Ascending aorta (tissue), 2 donors: ENCODE measurements at places on chromosomes 12 and 14.
A peak's percentile ranks its signal among the peaks of the same experiment; 100 is the strongest.

- DNase-seq: no peak
These were observed 104.8 kb downstream of the KIF26A start for GRCh38 chr14:104243200-104243599.

DNA sequence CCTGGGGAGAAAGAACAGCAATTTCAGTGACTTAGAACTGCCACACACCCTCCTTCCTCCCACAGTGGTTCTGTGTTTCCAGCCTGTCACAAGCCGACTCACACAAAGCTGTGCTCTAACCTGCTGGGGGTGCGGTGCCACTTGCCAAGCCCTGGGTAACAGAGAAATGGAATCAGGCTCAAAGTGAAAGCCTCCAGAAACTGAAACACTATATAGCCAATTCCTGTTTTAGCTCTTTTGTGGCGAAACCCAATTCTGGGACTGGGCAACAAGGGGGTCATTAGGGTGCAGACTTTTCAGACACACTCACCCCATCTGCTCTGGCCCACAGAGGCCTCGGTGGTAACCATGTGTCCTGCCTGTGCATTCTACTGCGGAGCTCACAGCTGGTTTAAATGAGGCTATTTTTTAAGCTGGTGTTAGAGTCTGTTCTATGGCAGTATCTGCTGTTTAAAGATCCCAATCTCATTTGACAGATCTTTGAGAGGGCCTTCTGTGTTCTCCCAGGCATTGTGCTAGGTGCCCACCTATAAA lies 15.2 kb upstream of the ACTR6 start:
- no peak for DNase-seq

GRCh38 chr12:49293056-49293956 lies 1.6 kb upstream of the PRPH start:
- DNase-seq: peak; percentile 15

DNA sequence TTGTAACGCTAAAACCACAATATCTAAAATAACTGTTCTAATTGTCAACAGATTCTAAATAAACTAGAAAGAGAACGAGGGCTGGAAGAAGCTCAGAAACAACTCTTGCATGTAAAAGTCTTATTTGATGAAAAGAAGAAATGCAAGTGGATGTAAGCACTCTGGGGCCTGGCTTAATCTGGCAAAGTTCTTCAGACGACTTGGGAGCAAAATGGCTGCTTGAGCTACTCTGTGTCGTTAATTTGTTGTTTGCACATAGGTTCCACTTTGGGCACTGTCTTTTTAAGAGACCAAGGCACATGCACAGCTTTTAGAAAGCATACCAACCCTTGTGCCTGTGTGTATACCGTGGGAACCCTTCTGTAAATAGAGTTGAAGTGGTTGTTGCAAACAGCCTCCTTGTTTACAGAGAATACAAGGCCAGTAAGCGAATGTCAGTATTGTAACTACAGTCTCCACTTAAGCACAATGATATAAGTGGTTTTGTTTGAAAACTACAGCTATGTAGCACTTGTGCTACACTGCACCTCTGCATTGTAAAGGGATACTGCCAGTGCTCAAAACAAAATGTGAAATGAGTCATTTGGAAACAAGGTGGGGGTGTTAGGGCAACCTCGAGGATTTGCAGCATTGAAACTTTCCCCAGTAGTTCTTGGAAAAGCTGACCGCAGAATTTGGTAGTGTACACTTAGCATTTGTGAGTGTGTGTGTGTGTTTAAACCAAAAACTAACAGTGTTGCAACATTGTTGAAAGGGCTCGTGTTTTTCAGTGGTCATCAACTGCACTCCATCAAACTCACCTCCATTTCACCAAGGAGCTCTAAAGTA lies 154.3 kb downstream of the CEP83 start:
- no peak for DNase-seq

- no peak for DNase-seq
These were observed 8.6 kb downstream of the ASB2 start for GRCh38 chr14:93967637-93968250.

DNA sequence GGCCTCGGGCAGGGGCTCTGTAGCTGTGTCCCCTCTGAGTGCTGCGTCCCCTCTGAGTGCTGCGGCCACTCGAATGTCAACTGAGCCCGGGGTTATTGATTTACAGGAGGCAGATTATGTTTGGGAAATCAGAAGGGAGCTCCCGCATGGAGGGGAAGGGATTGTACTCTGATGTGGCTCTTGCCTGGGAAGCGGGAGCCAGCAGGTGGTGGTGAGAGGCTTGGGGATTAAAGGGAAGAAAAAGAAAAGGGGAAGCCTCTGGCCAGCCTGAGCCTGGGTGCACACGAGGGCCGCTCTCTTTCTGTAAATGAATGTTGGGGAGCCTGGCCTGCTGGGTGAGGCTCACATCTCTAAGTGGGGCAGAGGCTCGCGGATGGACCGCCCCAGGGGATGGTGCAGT lies 143.7 kb downstream of the AACS start:
- DNase-seq: no peak

DNA sequence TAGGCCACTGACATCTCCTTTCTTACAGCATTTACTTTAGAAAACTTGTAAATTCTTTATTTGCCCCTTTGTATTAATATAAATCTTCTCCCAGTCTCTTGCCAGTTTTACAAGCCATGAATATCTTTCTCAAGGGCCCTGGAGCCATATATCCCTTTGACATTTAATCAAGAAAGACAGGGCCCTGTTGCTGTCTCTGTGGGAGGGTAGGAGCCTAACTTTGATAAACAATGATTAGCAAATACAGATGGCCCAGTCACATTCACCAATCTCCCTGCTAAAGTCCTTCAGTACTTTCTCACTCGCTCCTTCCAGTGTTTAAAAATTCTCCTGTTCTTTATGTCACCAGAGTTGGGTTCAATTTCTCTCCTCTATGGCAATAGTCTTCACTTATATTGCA lies 479.8 kb upstream of the USP15 start:
- no peak for DNase-seq

GRCh38 chr14:27305441-27305945 lies 707.7 kb upstream of the NOVA1 start:
- DNase-seq: no peak

DNA sequence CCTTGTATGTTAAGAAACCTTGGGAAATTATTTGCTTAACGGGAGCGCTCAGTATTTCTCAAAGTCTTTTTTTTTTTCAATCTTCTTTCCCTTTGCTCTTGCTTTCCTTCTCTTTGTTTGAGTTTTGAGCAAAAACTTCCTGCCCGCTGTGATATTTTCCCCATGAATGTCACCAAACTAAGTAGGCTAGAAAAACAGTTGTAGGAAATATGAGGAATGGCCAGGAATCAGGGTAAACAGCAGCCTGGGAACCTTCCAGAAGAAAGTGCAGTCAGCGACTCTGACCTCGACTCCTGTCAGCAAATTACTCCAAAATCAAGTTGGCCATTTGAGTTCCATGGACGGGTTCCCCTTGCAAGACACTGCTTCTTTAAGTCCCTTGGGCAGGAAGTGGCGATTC lies 11.6 kb upstream of the RFLNA start:
- no peak for DNase-seq

GRCh38 chr14:75267141-75267721 lies 11.4 kb upstream of the FOS start:
- DNase-seq: no peak

DNA sequence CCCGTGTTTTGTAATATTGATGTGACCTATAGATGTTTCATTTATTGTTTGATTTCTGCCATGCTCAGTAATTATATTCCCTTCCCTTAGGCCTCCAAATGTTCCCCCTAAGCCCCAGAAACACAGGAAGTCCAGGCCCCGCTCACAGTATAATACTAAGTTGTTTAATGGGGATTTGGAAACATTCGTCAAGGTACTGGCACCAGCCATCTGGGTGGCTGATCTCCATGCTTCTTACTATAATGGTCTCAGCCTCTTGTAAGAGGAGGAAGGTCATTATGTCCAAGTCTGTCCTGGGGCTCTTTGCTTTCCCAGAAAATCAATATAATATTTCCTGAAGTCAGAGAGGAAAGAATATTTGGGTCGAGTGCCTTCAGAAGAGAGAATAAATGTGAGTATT lies 130.9 kb downstream of the KICS2 start:
- no peak for DNase-seq

GRCh38 chr14:101494826-101495225 lies 66.5 kb upstream of the DIO3 start:
- DNase-seq: no peak

DNA sequence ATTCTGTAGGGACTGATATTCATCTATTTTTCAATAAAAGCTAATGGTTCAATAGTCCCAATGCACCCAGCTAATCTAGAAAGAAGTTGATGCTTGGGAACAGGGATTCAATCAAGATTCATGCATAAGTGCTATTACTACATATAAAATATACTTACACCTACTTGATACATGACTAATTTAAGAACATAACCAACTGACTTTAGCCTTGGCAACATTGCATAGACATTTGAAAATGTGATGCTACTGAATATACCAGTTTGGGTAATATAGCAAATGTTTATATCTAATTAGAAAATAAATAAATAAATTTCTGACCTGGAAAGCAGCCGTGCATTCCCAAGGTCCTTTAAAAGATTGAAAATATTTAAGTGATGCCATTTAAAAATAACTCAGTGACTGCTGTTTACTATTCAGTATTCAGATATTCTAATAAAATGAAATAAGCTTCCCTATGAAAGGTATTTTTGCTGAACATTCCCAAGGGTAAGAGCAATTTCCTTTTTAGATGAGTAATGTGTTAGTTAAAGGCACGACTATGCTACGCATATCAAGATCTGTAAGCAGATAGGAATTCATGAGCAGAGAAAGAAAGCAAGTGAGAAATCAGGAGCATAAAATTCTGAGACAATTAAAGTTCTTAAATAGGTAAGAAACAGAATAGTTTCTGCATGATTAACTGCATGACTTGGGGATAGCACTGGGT lies 160.6 kb upstream of the SYT1 start:
- no peak for DNase-seq

- DNase-seq: no peak
These were observed 680 bp downstream of the NECAP1 start for GRCh38 chr12:8082808-8083100.

- no peak for DNase-seq
These were observed 71.1 kb downstream of the FIGNL2 start for GRCh38 chr12:51777457-51777856.

DNA sequence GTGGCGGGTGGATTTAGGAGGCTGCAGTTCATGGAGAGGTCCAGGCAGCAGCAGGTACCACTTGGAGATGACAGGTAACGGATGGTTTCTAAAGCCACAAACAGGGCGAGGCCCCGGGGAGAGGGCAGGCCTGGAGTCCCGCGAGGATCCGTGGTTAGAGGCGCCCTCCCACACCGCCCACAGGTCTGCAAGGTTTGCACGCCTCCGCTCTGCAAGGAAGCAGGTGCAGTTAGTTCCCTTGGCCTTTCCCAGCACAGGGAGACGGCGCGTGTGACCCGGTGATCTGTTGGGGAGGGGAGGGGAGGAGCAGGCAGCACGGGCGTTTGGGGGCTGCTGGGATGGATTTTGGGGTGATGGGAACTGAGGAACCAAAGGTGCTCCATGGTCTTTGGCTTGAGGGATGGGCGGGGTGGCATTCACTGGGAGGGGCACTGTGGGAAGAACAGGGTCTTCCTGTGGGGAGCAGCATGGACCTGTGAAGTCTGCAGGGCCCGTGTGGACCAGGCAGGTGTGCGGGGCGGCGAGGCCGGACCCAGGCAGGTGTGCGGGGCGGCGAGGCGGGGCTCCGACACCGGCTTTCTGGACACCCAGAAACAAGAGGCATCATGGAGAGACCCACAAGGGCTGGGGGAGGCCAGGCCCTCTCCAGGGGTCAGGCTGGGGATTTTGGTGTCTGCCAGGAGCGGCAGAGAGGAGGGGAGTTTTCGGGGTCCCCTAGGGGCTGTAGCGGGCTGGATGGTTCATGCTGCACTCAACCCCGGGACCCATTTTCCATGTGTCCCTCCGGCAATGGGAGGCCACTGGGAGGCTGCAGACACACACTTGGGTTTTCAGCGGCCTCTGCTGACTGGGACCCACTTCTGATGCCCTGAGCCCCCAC lies 29.1 kb downstream of the NOC4L start:
- DNase-seq: no peak

GRCh38 chr12:25723921-25724491 lies 170.9 kb upstream of the LMNTD1 start:
- no peak for DNase-seq

DNA sequence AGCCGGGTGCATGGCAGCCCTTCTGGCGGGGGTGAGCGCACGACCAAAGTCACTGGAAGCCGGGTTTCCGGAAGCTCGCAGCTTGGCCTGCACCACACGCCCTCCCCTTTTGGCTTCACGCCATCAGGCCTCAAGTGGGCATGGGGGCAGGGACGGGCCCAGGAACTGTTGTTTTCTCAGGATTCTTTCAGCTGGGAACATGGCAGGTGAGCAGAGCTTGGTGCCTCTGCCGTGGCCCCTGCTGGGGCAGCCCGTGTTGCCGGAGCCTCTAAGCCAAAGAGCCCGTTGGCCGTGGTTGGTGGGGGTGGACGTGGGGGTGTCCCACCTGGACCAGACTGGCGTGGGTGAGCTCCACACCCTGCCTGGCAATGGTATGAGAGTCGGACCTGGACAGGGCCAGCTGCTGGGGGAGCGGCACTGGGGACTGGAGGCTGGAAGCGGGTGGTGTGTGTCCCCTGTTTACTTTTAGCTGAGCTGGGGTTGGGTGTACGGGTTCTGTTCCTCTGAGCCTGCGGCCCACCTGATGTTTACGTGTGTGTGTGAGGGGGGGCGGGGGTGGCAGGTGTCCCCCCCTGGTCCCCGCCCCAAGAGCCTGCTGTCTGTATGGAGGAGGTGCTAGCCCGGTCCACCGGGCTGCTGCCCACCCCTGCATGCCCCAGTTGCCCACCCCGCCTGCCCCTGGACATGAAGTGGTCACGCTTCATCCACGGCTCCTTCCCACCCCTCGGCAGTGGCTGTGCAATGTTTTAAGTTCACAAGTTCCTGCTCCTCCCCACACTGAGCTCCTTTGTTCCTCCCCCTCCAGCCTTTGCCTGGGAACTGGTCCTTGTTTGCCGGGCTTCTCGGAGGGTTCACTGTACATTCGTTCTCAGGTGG lies 28.7 kb upstream of the PLD4 start:
- peak; percentile 62 for DNase-seq

DNA sequence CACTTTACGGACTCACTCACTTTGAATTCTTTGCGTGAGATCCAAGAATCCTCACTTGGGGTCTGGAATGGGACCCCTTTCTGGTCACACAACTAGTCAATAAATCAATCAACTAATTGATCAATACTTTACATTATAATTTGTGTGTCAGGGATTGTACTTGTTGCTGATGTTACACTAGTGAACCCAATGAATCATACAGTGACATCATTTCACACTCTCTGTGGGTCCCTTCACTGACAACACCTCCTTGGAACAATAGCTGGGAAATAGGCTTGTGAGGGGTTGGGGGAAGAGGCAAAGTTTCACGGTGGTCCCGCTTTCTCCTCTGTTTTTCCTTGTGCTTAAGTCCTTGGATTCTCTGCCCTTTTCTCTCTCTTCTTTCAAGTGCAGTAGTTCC lies 35.0 kb downstream of the TPH2 start:
- no peak for DNase-seq

DNA sequence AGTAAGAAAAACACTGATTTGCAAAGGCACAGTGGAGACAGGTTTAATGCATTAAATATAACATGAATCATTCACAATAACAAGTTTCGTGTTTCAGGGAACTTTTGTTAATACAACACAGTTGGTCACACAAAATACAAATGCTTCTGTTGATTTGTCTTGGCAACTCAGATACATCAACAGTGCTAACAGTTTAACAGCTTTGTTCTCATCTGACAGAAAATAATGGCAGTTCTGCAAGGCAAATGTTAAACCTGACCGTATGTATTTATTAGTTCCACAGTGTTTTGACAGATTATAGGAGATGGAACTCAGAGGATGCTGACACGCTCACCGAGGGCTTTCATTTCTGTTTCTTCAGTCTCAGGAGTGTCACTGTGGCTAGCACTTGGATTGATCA lies 350.7 kb downstream of the PRKD1 start:
- DNase-seq: no peak
